ENCODE measurements at places on chromosomes 7 and 10.
A peak's percentile ranks its signal among the peaks of the same experiment; 100 is the strongest.

GRCh38 chr7:141652691-141653090 lies 49.3 kb downstream of the DENND11 start:
- DNase-seq = no peak

GRCh38 chr10:118567701-118568248 lies 27.7 kb downstream of the PRLHR start:
- no peak for DNase-seq

DNA sequence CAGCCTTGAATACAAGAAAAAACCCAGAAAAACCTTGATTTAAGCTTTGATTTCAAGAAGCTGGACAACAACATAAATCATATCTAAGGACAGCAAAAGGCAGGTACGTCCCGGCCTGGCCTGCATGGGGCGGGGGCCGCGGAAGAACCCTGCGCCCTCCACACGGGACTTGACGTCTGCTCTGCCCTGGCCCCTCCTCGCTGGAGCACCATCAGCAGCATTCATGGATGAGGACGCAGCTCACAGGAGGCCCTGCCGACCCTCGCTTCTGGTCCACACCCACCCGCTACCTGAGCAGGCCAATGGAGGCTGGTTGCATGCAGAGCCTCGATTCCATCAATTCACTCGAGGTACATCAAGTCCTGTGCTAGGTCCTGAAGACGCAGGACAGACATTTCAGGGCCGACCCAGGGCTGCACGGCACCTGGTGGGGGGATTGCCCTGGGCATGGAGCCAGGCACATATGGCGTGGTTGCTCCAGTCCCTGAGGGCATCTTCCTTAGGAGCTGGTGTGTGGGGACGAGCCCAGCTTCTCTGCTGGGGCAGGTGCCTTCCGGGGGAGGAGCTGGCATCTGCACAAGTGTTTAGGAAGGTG lies 63.1 kb upstream of the NKX6-2 start:
- no peak for DNase-seq

GRCh38 chr10:122727426-122727825 lies 27.8 kb upstream of the C10orf120 start:
- DNase-seq = no peak

- peak; percentile 89 for DNase-seq
Measured at GRCh38 chr7:55546814-55547213, 25.5 kb downstream of the VOPP1 start.

GRCh38 chr10:92395271-92395670 lies 104.3 kb downstream of the MARCHF5 start:
- no peak for DNase-seq

- DNase-seq = no peak
Measured at GRCh38 chr7:45160417-45160881, 2.9 kb downstream of the RAMP3 start.

DNA sequence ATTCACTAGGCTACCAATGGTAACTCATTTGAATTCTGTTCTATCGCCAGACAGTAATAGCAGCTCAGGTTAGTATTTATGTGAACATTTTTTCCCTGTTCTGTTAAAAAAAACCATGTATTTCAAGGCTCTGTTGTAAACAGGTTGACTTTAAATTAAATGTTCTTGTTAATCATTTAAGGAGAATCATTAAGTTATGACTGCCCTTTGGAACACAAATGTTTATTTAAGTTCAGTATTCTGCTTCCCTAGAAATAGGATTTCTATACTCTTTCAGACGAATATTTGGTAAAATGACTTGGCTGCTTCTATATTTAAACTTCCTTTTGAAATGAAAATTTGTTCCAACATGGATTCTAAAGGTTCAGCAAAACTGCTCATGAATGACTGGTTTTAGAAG lies 13.1 kb upstream of the CROT start:
- DNase-seq = no peak

DNA sequence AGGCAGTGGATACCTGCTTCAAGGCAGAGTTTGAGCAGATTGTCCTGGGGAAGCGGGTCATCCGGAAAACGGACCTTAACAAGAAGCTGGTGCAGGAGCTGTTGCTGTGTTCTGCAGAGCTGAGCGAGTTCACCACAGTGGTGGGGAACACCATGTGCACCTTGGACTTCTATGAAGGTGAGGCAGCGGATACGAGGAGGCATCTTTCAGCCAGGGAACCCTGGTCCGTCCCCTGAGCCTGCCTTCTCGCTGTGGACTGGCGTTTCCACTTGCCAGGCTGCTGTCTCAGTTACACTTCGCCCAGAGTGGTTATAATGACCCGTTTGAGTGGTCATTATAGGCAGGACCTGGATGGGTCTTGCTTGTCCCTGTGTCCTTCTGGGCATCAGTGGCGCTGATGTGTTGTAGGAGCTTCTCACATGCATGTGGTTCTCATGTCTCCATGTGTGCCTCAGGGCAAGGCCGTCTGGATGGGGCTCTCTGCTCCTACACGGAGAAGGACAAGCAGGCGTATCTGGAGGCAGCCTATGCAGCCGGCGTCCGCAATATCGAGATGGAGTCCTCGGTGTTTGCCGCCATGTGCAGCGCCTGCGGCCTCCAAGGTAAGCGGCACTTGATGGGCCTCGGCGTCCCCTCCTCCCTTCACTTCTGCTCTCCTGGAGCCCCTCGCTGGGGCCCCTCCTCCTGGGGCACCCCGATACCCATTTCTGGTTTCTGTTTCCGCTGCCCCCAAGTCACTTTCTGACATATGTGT lies 18.0 kb downstream of the UPP1 start:
- no peak for DNase-seq

DNA sequence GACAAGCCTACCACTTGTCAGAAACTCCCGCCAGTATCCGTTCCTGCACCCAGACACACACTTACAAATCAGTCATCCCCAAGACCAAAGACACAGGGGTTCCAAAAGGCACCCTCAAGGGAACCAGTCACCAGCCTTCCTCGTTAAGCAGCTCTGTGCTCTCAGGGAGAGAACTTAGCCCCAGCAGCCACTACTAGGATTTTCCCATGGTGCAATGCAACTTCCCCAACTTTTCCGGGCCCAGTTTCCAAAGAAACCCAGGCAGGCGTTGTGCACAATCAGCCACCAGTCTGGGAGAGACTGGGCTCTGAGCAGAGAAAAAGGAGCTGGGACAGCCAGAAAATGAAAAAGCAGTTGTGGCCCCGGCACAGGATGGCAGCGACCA lies 1.2 kb downstream of the DLG5 start:
- DNase-seq = peak; percentile 65

DNA sequence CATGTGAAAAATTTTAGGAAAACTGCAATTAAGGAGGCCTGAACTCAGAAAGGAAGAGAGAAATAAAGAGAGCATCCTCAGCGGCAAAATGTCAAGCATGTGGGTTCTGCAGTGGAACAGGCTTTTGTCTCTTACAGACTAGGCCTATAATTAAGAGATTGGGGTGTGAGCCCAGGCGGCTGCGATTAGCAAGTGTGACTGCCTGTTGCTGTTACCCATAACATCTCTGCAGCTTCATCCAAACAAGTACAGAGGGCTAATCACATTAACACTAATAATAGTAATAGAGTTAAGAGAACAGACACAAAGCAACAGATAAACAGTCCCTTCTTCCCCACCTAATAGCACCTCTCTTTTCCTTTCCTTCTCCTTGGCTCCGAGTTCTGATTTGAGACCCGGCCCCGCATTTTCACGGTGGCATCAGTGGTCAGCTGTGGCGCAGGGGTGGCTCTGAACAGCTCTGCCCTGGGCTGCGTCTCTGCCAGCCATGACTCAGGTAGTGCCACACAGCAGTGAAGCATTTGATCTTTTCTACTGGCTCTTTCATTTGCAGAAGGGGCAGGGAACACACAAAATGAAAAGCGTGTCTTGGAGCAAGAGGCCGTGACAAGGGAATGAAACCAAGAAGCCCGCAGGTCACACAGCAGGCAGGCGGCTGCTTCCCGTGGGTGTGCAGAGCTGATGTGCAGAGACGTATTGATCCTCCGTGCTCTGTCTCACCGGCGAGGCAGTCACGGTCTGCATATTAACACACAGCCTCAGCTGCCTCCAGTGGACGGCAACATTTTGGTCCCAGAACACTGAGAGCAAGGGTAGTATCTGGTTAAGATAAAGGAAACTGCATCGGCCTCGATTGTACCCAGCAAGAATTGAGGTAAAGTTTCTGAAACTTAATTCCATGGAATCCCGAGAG lies 103.1 kb downstream of the KLF6 start:
- no peak for DNase-seq

DNA sequence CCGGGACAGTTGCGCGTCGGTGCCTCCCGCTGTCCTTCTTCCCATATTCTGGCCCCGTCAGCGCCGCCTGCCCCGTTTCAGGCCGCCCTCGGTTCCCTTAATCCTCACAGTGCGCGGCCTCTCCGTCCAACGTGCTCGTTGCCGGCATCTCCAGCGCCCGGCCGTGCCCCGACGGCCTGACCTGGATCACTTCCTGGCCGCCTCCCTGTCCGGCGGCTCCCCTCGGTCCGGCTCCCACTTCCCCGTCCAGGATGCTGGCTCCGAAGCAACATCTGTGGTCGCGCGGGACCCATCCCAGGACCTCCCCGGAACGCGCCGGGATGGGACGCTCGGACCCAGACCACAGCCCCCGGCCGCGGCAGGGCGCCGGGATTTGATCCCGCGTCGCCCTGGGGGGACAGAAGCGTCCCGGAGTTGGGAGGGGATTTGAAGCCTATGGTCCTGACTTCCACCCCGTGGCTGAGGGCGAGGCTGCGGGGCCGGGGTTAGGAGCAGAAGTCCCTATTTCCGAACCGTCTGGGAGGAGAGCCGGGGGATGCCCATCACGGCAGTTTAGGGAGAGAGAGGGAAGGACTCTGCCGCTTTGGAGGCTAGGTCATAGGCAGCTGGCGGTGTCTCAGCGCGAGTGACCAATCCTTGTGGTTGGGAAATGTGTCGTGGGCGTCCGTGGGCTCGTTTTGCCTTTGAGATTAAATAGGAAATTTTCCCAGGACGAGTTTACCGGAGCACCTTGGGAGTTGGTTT lies 53.8 kb downstream of the KCTD7 start:
- DNase-seq = peak; percentile 56

DNA sequence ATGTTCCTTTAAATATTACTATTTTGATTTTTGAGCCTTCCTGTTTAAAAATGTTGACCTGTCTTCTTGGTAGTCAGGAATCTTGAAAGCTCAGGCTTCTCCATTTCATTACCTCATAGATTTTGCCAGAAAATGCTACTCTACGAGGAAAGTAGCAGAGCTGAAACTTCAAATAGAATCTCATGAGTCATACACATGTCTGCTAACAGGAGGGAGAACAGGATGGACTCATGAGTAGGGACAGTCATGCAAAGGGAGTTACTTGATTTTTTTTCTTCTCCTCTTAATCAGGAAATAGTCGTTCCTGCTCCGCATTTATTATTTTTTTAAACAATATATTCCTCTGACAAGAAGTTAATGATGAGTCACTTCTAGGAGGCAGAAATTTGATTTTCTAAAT lies 37.0 kb upstream of the MINDY3 start:
- DNase-seq = peak; percentile 20

DNA sequence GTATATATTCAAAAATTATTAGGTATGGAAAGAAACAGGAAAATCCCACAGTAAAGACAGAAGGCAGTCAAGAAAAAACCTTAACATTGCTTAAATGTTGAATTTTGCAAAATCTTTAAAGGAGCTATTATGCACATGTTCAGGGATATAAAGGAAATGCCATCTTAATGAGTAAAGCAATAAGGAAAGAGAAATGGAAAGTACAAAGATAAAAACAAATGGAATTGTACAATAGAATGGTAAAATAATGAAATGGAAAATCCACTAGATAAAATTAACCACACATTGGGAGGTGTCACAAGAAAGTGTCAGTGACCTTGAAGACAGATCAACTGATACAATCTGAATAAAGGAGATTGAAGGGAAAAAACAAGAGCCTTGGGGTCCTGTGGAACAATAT lies 82.0 kb downstream of the KIF20B start:
- peak; percentile 16 for DNase-seq

DNA sequence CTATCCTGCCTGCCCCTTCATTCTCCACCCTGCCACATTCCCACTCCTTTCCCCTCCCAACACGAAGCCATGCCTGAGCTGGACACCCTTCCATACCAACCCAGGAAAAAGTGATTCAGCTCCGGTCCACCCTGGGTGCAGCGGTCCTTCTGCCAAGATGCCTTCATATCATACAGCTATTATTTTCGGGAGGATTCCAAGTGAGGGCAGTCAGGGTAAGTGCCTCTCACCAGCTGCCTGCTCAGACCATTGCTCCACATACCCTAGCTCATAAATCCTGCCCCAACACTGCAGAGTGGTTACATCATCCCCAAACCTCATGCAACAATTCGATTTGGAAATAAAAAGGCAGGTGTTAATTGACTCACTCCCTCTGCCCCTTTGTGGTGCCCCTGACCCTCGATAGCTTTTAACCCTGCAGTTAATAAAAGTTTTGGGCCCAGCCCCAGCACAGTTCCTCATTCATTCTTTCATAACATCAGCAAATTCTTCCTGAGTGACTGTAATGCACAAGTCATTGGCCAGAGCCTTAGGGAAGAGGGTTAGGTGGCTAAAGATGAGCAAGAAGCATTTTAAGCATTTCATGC lies 42.6 kb downstream of the ZNF503 start:
- DNase-seq = peak; percentile 91

DNA sequence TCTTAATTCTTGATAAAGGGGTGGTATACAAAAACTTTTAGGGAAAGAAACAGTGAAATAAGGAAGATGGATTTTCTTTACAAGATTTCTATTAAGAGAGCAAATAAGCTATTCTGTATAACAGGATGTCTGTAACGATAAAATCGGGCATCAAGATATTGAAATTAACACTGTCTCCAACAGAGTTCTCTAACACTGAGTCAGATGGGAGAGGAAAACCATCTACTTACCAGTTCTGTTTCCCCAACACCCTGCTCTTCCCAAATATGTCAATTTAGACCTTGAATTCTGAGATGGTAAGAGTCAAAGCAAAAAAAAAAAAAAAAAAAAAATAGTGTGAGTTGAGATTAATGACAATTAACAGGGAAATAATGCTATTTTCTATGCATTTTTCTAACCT lies 23.0 kb downstream of the SMURF1 start:
- DNase-seq = peak; percentile 25

- peak; percentile 42 for DNase-seq
Measured at GRCh38 chr7:143049362-143049761, 2.8 kb upstream of the OR6V1 start.

- no peak for DNase-seq
Measured at GRCh38 chr7:5448378-5449037, 24.9 kb upstream of the TNRC18 start.

DNA sequence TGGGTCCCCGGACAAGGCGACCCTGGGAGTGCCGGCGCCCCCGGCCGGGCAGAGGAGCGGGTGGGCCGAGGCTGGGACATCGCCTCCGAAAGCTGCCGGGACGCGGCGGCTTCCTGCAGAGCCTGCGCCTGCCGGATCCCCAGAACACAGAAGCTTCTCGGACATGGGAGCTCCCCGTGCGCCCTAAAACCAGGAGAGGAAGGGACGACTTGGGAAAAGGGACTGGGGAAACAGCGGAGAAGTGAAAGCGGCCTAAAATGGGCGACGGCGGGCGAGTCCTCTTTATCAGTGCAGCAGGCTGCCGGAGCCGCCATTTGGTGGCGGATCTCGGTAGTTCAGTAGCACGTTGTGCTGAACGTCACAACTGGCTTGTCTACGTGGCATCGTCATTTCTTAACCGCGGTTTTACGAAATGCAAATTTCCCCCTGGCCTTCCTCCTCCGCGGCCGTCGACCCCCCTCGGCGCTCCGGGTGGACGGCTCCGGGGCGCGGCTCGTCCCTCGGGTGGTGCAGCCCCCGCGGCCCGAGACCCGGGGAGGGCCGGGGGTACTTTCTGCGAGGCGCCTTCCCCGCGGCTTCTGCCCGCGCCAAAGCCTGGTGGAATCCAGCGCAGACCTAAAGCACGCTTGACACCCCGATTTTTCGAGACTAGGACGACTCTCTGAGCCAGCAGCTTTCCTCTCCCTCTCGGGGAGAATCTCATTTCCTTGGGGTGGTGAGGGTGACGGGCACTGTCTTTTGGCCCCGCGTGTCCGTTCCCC lies 9.9 kb upstream of the SPAG6 start:
- DNase-seq = peak; percentile 62

All from EH (cell line).